ENCODE measurements at places on chromosomes 4 and X.

DNA sequence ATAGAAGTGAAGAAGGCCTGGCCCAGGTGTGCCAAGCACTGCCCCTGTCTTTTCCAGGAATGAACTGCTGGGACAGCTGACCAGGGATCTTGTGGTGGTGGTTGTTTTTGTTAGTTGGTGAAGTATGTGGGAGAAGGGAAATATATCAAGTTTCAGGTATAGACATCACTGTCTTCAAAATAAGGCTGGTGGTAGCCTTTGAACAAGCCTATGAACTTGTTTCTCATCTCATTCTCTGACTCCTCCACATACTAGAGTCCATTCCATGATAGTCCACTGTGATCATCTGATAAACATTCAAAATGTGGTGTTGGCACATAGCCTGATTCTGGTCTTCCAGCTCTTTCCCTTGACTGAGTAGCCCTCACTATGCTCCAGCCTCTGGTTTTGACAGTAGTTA, 303.7 kb downstream of the CAMK2D start:
- no peak for DNase-seq

DNA sequence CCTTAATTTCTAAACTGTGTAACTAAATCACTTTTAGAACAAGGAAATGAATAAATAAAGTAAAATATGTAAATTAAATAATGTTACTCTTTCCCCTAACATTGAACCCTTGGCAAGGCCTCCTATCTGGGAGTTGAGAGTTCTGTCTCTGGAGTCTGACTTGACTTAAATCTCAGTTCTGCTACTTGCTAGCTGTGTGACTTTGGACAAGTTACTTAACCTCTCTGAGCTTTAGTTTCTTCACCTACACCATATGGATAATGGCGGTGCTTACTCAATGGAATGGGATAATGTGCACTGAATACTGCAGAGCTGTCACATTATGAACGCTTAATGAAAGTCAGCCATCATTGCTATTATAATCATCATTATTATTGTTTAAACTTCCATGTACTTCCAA, 92.1 kb upstream of the SOD3 start:
- no peak for DNase-seq

GRCh38 chr4:55442541-55442940, 46.8 kb downstream of the TMEM165 start:
- DNase-seq = no peak

- DNase-seq = peak; percentile 77
Measured at GRCh38 chr4:89134775-89135319, 23.5 kb downstream of the TIGD2 start.

DNA sequence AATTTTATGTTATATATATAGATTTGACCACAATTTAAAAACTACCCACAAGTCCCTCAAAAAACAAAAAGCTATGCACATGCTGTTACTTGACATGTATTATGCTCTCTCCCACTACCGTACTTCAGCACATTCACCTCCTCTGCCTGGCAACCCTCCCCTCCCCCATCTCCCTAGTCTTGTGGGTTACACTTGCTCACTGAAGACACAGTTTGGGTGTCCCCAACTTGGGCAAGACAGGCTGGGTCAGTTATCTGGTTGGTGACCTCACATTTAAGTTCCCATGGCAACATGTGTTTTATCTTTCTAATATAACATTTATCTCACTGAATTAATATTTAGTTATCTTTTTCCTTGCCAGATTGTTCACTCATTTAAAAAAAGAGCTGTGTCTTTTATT, 32.7 kb downstream of the SEC24D start:
- DNase-seq = no peak

GRCh38 chr4:80011636-80012236, 61.3 kb downstream of the ANTXR2 start:
- no peak for DNase-seq

DNA sequence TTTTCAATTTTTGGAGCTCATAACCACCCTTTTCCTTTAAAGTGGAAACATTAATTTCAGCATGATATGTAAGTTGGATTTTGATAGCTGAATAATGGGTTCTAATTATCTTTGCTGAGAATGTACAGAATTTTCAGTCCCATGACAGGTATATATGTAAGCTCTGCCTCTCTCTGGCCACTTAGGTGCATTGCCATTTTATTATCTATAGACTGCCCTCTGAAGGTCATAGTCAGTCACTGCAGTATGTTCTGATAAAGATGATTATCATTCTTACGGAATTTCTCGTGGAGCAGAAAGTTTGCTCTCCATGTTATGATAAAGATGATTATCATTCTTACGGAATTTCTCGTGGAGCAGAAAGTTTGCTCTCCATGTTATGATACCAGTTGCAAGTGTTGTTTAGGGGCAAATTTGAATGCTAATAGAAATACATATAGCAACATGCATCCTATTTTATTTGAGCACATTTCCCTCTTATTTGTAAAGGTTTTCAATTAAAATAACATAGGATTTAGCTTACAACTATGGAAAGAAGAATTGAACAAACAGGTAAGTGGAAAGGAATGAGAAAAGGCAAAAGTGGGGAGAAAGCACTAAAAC, 10.4 kb downstream of the AFP start:
- peak; percentile 79 for DNase-seq

- DNase-seq = peak; percentile 30
Measured at GRCh38 chr4:184473499-184474262, 669 bp downstream of the IRF2 start.

- no peak for DNase-seq
Measured at GRCh38 chr4:110075083-110075738, 123.2 kb downstream of the ELOVL6 start.

DNA sequence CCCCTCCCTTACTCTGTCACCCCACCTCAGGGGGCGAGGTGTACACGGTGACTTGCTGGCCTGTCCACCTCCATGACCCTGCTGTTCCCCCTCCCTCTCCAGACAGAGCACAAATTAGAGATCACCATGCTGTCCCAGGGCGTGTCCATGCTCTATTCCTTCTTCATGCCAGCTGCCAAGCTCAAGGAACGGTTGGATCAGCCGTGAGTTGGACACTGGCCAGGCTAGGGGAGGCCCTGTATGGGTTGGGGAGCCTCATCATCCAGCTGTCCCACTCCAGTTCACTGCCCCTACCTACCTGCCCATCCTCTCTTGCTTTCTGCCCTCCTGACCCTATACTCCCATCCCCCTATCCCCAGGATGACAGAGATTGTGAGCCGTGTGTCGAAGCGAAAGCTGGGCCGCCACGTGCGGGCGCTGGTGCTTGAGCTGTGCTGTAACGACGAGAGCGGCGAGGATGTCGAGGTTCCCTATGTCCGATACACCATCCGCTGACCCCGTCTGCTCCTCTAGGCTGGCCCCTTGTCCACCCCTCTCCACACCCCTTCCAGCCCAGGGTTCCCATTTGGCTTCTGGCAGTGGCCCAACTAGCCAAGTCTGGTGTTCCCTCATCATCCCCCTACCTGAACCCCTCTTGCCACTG, 3.9 kb upstream of the CDK16 start:
- no peak for DNase-seq

DNA sequence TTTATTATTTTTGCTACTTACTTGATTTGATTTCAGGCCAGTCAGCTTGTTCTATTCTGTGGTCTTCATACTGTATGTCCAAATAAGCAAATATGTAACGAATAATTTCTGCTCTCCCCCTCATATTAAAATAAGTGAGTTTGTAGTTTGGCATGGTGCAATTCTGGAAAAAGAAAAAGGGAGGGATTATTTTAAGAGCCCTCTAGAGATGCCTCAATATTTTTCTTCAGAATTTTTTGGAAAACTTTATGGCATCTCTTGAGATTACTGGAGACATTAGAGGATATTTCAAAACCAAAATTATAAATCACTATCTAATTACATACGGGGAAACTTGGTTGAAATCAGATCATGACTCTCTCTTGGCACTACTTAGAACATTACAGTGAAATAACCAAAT, 8.2 kb downstream of the HPGDS start:
- DNase-seq = no peak

DNA sequence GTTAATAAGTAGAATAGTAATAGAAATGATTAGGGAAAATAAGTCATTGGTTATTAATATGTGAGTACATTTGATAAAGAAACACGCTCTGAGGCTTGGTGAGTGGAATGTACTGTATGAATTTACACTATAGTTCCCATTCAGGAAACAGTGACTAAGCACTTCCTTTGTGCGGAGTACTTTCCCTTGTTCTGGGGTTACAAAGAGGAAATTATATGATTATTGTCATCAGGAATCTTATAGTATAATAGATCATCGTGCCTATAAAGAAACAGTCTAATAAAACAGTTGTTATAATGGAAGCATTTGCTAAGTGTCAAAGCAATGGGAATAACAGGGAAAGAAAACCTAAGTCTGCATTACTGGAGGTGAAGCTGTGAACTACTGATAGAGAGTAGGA, 138.0 kb downstream of the RPA4 start:
- DNase-seq = no peak

- DNase-seq = no peak
Measured at GRCh38 chr4:170248576-170248975, 158.8 kb upstream of the AADAT start.

DNA sequence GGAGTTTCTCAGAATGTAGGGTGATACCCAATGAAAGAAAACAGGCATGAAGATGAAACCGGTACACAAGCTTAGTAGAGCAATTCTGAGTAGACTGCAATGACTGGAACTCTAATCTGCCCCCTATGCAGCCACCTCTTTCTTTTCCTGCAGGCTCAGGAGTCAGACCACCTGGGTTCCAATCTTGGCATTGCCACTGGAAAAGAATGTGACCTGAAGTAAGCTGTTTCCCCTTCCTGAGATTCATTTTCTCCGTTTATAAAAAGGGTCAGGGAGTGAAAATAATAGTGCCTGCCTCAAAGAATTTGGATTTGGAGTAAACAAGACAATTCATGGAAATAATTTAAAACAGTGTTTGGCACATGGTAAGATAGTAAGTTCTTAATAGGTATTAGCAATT, 1464.0 kb downstream of the PCDH7 start:
- DNase-seq = no peak

DNA sequence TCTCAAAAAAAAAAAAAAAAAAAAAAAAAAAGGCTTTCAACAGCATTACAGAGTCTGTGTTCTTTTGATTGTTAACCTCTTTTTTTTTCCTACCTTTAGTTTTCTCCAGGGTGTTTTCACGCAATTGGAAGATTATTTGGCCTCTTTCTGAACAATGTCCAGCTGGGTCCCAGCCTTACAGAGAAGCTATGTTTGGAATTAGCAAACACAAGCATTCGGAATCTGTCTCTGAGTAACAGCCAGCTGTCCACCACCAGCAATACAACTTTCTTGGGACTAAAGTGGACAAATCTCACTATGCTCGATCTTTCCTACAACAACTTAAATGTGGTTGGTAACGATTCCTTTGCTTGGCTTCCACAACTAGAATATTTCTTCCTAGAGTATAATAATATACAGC, 13.3 kb downstream of the TLR3 start:
- no peak for DNase-seq

DNA sequence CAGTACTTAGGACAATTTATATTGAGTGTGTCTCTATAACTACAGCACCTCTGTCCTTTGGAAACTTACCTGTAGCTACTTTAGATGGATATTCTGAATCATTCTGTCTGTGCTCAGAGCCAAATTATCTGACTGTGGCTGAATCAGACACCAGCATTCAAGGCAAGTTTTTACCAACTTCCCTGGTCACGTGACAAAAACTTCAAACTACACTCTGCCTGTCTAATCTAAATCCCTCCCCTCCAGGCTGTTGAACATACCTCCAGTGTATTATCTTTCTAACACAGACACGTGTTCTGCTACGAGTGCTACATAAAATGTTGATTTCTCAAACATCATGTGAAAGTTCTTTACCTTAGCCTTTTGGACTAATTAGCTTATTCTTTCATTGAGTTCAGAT, 641.2 kb upstream of the CPEB2 start:
- DNase-seq = no peak

DNA sequence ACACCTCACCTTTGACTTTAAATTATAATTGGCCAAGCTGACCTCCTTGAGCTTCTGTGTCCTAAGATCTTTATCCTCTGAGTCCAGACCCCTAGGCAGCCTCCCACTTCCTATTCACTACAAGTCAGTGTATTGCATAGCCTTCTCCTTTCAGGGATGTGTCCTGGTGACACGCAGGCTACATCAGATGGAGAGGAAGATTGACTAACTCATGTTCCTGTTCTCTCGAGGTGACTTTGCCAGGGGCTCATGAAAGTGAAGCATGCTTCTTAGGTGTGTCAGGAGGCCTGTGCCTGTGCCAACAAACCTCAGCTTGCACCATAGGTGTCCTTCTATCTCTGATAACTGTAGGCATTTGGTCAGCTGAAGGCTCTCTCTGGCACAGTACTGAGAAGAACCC, 195.7 kb upstream of the HS3ST1 start:
- no peak for DNase-seq

DNA sequence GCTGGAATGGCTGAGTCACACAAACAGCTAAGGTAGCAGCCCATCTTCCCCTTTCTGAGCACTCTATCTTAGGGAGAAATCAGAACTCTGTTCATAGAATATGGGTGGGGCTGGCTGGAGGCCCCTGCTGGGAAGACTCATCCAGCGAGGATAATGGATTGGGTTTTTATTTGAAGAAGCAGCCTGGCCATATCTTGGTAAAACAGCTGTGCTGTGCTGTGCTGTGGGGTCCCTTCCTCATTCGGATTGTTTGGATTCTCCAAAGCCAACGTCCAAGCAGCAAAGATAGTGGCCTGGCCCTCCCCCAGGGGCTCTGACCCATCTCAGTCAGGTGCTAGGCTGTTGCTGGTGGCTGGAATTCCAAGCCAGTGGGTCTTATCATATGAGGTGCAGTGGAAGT, 63.8 kb downstream of the ZNF718 start:
- DNase-seq = no peak

- DNase-seq = no peak
Measured at GRCh38 chrX:5549512-5549911, 679.2 kb downstream of the NLGN4X start.

- no peak for DNase-seq
Measured at GRCh38 chr4:8740666-8741395, 130.8 kb downstream of the HMX1 start.

GRCh38 chr4:157265281-157265680, 44.8 kb downstream of the GRIA2 start:
- DNase-seq = peak; percentile 61

DNA sequence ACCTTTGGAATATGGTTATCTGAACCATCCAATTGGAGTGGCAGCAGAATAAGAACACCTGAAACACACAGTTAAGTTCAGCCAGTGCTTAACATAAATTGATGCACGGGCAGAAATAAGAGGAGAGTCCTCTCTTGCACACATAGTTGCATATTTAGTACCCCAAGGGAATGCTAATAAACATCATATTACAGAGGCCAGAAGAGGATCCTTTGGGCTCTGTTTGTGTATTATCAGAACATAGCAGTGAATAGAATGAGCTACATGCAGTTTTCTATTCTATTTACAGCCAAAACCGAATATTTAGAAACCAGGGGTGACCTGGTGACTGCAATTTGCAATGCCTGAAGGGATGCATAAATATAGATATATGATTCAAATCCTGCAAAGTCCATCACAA, 300.8 kb upstream of the GALNT7 start:
- no peak for DNase-seq

GRCh38 chrX:154596290-154596929, 11.5 kb downstream of the CTAG1A start:
- DNase-seq = peak; percentile 79

DNA sequence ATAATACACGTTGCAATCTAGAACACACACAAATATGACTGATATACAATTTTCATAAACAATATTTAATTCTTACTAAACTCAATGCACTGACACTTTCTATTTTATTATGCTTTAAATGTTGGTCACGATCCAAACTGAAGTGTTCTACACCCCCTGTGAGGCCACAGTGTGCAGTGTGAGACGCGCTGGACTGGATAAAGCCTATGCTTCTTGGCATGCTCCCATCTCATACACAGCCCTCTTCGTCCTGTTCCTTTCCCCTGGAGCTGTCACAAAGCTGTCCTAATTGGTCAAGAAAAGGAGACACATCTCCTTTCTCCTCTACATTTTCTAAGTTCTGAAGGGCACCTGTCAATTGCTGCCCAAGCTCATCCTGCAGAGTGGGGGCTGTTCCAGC, 72.0 kb downstream of the SCD5 start:
- DNase-seq = no peak
